ENCODE measurements at places on chromosomes 16 and 17.

DNA sequence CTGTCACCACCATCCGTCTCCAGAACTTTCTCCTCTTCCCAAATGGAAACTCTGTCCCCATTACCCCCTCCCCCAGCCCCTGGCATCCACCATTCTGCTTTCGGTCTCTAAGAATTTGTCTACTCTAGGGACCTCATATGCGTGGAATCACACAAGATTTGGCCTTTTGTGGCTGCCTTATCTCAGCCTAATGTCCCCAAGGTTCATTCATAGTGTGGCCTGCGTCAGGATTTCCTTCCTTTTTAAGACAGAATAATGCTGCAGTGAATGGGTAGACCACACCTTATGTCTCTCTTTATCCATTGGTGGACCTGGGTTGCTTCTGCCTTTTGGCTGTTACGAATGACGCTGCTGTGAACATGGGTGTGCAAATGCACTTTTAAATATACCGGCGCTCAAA is 139.7 kb upstream of the PLCG2 start:
- no peak for DNase-seq

GRCh38 chr16:51019617-51020016 is 131.5 kb downstream of the SALL1 start:
- DNase-seq, result no peak

- peak; percentile 50 for DNase-seq
Observed at GRCh38 chr17:58344791-58345157, 7.2 kb downstream of the SUPT4H1 start.

DNA sequence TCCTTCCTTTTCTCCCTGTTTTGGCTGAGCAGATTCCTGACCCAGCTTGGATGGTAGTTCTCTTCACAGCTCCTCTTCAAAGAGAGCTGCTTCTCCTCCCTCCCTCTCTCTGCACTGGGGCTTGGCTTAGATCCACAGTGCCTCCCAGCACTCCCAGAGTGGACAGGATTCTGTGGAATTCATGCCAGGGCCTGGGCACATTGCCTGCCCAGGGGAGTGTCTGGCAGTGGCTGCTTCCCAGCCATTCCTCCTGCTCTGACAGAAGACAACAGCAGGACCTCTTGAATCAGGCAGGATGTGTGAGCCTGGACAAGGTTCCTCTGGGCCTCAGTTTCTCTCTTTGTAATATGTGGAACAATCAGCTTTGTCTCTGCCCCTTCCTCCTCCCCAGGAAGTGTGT is 4.5 kb upstream of the MMP28 start:
- DNase-seq, result no peak

DNA sequence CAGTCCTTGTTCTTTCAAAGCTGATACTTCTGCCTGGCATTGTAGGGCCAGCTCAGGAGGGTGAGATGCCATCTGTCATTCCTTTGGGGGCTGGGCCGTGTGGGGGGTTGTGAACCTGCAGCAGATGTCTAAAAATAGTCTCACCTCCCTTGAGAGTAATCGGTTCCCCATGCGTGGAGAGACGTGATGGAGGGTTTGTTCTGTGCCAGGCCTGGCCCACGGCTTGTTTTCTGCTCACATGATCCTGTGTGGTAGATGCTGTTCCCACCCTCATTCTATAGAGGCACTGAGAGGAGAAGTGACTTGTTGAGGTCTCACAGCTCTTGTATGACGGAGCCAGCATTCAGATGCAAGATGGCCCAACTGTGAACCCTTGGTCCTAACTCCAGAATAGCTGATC is 4.6 kb downstream of the IRF8 start:
- DNase-seq, result no peak

DNA sequence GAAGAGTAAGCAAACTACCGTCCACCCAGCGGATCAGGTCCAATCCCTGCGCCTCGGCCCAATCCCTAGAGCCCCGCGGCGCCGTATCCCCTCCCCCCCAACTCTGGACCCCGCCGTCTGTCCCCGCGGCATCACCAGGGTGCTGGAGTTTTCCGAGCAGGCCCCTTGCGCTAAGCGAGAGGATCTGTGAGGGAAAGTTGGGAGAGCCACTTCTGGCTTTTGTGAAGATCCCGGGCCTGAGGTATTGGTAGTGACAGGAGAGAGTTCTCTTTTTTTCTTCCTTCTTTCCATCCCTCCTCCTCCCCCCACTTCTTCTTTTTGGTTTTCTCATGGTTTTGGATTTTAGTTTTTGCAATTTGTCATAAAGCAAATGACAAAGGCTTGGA is 3.5 kb upstream of the DLX4 start:
- no peak for DNase-seq

DNA sequence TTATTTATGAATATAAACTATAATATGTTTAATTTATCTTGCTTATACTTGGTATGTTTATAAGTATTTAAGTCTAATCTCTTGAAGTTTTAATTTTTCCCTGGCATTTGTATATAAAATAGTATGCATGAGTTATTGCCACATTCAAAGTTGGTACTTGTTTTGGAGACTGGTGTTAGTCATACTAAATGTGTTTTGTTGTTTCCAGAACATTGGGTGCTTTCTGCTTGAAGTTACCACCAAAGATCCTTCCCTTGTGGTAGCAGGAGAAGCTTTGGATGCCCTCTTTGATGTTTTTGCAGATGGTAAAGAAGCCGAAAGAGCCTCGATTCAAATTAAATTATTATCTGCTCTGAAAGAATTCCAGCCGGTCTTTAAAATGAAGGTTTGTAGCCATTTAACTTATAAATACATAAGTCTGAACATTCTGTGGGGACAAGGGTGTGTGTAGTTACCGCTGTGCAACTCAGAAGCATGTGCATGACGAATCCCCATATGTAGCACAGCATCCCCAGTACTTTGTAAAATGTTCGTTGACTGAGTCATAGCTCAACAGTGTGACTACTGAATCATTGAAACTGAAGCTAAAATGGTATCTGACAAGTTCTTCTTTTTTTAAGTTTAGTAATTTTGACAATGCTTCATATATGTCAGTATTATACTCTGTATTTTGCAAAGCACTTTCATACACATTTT is 36.4 kb downstream of the HEATR3 start:
- no peak for DNase-seq

DNA sequence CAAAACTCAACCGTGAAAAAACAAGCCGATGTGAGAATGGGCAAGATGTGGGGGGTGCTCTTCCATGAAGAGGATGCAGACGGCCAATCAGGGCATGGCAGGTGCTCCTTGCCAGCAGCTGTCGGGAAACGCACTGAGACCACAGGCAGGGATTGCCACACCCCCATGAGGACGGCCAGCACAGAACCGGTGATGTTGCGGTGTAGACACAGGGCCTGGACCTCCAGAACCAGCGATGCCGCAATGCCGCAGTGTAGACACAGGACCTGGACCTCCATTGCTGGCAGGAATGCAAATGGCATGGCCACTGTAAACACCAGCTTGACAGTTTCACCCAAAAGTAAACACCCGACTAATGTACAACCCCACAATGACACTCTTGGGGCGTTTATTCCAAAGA is 164.9 kb downstream of the BANP start:
- no peak for DNase-seq

- DNase-seq, result no peak
Observed at GRCh38 chr17:79057737-79058385, 16.8 kb upstream of the ENGASE start.

DNA sequence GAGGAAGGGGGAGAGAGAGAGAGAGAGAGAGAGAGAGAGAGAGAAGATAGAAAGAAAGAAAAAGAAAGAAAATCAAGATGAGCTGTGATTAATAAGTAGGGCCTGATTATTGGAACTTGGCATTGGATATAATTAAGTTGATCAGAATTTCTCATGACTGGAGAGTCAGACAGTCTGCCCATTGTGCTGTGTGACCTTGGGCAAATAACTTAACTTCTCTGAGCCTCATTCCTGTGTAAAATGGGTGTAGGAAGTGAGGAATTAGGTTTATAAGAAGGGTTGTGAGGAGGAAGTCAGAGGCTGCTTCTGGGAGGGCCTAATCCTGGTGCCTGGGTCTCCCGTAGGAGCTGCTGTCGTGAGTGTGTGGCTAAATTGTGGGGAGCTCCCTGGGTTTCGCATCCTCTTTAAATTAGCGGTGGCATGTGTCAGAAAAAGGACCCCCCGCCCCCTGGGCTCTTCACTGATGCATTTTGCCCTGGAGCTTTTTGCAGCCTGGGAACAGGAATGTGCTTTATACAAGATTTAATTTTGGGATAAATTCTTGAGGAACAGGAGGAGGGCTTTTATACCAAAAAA is 76.0 kb downstream of the CMIP start:
- no peak for DNase-seq

- DNase-seq, result no peak
Observed at GRCh38 chr16:82855471-82855870, 228.7 kb downstream of the CDH13 start.

- no peak for DNase-seq
Observed at GRCh38 chr17:75109046-75109406, 743 bp upstream of the ARMC7 start.

DNA sequence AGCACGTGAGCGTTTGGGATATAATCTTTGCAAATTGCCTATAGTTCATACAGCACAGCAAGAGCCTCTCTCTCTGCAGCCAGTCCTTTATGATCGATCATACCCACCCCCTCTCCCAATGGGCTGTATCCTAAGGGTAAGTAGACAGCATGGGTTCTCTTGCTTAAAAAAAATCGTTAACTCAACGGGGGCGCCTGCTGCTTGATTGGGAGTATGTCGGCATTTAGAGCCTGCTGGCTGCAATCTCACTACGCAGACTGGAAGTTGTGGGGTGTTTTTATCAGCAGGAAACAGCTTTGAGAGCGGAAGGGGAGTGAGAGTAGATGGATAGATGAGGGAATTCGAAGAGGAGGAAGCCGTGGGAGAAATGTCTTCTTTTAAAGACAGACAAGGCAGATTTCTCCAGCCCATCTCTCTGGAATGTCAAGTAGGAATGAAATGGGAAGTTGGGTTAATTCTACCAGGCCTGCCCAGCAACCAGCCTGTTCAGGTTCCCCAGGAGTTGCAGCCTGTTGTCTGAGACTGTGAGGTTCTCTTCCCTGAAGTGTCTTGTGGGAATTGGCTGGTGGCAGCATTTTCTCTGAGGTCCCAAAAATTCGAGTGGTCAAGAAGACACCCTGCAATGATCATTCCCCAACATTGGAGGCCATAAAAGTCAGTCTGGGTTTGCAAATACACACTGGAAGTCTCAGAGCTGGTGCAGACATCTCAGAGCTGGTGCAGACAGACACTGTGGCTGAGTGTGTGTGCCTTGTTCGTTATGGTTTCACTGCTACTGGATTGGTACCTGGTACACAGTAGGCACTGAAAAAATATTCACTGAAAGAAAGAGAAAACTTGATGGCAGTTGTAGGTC is 65.6 kb downstream of the PRKCB start:
- no peak for DNase-seq

DNA sequence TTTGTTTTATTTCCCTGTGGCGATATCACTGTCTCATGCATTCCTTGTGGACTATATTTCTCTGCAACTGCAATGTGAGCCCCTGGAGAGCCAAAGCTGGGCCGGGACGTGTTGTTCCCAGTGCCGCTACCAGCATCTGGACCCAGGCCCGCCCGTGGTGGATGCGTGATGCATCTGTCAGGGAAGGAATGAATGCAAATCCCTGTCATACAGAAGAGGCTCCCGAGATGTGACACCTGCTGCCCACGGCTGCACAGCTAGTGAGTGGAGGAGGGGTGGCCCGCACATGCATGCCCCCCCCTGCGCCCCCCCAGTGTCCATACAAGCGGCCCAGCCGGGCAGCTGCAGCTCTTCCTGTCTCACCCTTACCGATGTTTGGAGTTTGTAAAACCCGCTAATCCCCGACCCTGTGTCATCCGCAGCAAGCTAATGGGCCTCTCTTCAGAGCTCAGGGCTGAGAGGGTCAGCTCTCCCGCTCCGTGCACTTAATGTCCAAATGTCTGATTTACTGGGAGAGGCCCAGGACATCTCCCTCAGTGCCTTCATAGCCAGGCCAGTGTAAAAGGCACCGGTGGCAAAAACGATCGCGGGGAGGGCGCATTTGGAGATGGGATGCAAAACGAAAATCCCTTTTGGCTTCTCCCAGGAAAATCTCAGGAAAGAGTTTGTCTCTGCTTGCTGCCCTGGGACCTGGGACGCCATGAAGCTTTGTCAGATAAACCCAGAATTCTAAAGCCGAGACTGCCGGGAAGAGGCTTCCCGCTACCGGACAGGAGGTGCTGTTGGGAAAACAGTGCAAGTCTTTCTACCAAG is 91.8 kb downstream of the FOXL1 start:
- no peak for DNase-seq

DNA sequence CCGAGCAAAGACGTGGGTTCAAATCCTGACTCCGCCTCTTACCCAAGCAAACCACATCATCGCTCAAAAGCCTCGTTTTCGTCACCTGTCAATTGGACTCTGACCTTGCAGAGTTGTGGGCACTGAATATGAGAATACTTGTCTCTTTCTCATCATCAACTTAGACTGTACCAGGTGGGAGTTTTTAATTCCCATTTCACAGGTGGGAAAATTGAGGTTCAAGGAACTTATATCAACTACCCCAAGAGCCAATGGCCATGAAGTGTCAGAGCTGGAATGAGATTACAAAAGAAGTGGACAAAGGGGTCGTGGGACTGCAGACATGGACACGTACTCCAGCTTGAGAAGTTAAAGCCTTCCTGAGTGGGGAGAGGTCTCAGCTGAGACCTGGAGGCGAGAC is 10.8 kb downstream of the TMEM114 start:
- no peak for DNase-seq

- DNase-seq, result no peak
Observed at GRCh38 chr16:89988951-89989350, 30.3 kb downstream of the DBNDD1 start.

GRCh38 chr17:50468304-50469207 is at the start of gene CHAD:
CHAD (minus strand) TSS chr17:50468880; CDS start chr17:50468813, 67 bp downstream.
- no peak for DNase-seq

DNA sequence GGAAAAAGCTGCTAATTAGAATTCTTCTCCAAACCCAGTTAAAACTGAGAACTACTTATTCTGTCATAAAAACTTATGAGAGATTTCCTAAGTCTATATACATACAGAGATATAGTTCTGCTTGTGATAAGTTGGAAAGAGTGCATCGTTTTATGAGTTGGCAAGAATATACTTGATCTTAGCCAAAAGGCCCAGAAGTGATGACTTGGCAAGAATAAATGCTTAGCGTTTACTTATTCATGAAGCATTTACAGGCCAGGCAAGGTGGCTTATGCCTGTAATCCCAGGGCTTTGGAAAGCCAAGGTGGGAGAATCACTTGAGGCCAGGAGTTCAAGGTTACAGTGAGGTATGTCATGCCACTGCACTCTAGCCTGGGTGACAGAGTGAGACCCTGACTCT is 81.7 kb downstream of the CYB561 start:
- DNase-seq, result no peak

GRCh38 chr16:4376893-4377572 is 5.4 kb downstream of the VASN start:
- DNase-seq, result no peak

DNA sequence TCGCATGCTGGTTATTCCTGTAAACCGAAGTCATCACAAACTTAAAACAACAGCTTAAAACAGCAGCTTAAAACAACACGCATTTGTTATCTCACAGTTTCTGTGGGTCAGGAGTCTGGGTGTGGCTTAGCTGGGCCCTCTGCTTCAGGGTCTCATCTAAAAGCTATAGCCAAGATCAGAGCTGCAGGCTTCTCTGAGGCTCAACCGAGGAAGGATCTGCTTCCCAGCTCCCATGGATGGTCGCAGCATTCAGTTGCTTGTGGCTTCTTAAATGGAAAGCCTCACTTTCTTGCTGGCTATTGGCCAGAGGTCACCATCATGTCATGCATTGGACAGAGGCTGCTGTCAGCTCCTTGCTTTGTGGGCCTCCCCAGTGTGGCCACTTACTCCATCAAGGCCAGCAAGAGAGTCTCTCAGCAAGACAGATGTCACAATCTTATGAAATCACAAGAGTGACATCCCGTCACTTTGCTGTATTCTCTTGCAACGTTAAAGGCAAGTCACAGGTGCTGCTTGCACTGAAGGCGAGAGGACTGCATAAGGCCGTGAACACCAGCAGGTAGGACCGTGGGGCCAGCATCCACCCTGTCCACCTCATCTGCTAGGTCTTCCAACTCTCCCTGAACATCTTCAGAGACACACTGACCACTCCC is 117.9 kb upstream of the TNRC6C start:
- DNase-seq, result no peak
